ENCODE measurements at places on chromosomes 5 and 9.

GRCh38 chr9:106862110-106862820, 701 bp upstream of the ZNF462 start:
- DNase-seq = no peak

- DNase-seq = no peak
These were observed 39.9 kb downstream of the NEURL1B start for GRCh38 chr5:172680921-172681320.

DNA sequence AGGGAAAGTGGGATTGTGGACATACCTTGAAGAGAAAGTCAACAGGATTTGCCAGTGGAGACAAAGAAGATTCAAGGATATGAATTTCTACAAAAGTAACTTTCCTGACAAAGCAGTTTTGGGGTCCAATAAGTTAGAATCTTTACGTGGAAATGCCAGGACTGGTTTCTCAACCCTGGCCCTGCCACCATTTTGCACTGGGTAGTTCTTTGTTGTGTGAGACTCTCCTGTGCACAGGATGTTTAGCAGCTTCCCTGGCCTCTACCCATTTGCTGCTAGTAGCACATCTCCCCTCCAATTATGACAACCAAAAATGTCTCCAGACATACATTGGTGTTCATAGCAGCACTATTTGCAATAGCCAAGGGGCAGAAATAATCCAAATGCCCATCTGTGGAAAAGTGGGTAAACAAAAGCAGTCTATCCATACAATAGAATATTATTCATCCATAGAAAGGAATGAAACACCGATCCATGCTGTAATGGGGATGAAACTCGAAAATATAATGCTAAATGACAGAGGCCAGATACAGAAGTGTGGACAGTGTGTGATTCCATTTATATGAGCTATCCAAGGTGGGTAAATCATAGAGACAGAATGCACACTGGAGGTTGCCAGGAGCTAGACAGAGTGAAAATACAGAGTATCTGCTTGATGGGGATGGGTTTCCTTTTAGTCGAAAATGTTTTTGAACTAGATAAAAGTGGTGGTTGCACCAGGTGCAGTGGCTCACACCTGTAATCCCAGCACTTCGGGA, 91.4 kb downstream of the NSUN2 start:
- no peak for DNase-seq

GRCh38 chr5:56369361-56369811, 136.3 kb upstream of the ANKRD55 start:
- DNase-seq = no peak

DNA sequence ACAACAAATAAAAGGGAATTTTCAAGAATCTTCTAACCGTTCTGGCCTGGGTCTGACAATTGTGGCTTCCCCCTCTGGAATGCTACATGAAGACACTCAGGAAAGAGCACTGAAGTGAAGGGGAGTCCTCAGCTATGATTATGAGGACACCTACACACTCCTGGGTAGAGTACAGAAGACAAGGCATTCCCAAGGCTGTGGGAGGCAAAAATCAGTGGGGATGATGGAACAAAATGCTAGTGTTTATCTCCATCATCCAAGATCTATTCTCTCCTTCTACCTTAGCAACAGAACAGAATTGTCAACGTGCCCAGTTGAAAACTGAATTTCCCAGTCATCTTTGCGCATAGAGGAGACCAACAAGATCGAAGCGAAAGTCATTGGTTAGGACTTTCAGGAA, 130.1 kb upstream of the LARP1 start:
- peak; percentile 4 for DNase-seq

DNA sequence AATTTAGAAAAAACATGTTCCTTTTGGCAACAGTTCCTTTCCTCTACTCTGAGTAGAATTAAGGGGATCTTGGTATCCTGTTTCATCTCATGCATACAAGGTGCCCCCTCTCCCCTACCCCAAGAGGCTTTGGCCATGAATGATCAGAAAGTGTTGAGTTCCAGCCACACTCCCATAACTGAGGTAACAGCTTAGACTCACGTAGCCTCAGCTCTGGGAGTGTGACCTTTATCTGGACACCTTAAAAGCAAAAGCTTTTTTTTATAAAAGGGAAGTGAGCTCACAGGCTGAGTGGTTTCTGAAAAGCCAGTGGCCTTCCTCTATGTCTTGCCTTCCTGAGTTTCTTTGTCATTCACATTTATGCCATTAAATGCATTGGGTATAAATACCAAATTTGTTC, 900 bp upstream of the HAVCR2 start:
- peak; percentile 65 for DNase-seq

DNA sequence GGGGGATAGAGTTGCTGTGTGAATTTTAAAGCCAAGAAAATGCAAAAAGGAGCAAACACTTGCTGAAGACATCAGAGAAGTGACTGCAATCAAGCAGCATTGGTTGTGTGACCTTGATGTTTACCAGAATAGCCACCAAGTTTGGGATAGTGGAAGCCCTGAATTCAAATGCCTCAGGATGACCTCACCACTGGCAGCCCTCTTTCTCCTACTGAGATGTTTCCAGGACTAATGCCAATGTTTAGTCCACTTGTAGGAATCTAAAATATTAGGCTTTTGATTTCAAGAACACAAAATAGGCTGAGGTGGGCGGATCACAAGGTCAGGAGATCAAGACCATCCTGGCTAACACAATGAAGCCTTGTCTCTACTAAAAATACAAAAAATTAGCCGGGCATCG, 112.2 kb upstream of the NUDT12 start:
- DNase-seq = no peak

- no peak for DNase-seq
These were observed 674.6 kb upstream of the SEMA6A start for GRCh38 chr5:117249086-117249815.

GRCh38 chr5:14490309-14490711, 91.3 kb upstream of the OTULINL start:
- DNase-seq = no peak

GRCh38 chr5:111153945-111154344, 61.8 kb downstream of the WDR36 start:
- DNase-seq = no peak

DNA sequence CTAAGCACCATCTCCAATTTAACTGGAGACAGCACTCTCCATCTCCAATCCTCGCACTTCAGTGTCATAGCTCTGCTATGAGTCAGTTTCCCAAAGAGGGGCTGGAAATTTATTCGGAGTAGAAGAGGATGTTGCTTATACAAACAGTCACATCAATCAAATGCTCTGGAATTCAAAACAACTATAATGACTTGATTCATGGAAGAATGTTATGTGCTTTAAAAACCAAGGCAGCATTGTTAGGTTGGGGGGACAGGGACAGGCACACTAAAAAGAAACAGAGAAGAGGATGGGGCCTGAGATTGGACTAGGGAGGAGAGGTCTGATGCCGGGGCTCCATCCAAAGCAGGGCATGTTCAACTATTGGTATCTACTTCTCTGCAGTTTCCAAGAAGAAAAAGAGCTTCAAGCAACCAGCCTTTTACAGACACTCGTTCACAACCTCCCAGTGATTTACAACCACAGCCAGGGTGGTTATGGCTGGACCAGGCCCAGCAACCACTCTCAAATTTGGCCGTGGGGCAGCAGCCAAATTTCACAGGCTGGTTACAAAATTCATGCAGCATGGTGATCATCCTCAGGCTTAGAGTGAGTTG, 117.5 kb upstream of the ZNF366 start:
- DNase-seq = no peak

- no peak for DNase-seq
These were observed 188.6 kb upstream of the KLF9 start for GRCh38 chr9:70603020-70603411.

DNA sequence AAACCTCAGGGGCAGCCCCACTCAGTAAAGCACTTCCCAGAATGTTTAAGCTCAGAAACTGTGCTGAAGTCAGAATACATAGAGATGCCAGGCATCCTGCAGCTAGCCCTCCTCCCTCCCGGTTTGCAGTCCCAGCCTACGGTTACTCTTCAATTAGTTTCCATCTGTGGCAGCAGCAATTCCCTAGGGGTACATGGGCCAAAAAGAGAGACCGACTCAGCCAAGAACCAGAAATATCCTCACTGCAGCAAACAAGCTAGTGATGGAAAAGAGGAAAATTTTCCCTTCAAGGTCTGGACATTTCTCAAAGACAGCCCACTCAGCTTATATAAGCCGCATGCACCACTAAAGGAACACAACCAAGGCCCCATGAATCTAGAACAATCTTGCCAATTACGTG, 89.1 kb upstream of the PPP2R2B start:
- no peak for DNase-seq

DNA sequence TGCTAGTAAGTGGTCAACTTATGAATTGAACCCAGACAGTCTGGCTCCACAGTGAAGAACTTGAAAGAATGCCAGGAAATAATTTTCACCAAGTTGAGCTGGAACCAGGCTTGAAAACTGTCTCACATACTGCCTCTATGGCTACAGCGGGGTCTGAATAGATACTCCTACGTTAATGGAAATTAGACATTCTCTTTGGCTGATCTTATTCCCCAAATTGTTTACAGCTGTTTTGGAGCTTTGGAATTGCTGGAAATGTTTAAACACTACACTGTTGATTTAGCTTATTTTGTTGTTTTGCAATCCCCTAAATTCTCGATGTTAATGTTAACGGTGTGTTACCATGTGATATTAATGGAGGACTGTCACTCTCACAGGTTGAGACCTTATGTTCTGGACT, 146.4 kb downstream of the FBXL7 start:
- no peak for DNase-seq

DNA sequence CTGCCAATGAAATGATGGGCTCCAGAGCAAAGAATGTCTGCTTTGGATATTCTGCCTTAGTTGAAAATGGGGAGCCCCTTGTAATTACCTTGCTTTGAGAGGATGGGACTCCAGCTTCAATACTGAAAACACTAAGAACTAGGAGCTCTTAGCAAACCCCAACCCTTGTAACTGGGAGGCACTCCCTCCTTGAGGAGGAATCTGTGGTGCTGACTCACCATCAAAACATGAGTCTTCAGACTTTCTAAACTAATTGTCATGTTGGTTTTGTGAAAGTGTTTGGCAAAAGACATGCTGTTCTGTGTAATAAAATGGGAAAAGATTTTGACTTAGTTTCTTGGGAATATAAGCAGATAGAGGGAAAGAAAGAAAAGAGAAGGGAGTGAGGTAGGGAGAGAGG, 91.9 kb upstream of the PTPRD start:
- no peak for DNase-seq

DNA sequence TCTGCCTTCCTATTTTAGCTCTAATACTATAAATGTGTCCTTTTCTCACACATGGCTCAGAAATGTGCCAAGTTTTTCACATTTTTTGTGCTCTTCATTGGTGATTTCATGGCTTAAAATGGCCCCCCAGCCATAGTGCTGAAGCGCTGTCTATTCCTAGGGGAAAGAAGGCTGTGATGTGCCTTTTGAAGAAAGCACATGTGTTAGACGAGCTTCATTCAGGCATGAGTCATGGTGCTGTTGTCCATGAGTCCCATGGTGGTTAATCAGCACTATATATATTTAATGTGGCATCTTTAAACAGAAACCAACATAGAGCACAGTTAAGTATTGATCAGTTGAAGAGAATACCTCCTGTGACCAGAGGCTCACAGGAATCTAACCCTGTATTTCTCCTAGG, 55.8 kb downstream of the PDE8B start:
- no peak for DNase-seq

DNA sequence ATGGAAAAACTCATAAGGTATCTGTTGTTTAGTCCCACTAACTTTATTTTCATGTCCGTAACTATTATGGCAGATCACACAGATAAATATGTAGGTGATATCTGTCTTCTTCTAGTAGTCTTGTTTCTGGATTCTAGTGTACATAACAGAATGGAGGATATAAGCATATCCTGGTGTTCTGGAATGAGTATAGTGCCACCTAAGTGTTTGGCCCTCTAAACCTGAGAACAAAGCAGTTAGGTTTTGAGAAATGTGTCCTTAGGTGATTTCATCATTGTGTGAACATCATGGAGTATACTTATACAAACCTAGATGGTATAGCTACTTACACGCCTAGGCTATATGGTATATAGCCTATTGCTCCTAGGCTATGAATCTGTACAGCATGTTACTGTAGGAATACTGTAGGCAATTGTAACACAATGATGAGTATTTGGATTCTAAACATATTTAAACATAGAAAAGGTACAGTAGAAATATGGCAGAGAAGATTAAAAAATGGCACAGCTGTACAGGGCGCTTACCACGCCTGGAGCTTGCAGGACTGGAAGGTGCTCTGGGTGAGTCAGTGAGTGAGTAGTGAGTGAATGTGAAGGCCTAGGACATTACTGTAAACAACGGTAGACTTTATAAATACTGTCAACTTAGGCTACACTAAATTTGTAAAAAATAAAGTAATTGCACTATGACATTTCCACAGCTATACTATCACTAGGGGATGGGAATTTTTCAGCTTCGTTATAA, 150.3 kb upstream of the SLC24A2 start:
- no peak for DNase-seq

- no peak for DNase-seq
These were observed 62.9 kb upstream of the ICE1 start for GRCh38 chr5:5359618-5360017.

GRCh38 chr5:140372971-140373487, 13.0 kb downstream of the SLC4A9 start:
- peak; percentile 62 for DNase-seq

DNA sequence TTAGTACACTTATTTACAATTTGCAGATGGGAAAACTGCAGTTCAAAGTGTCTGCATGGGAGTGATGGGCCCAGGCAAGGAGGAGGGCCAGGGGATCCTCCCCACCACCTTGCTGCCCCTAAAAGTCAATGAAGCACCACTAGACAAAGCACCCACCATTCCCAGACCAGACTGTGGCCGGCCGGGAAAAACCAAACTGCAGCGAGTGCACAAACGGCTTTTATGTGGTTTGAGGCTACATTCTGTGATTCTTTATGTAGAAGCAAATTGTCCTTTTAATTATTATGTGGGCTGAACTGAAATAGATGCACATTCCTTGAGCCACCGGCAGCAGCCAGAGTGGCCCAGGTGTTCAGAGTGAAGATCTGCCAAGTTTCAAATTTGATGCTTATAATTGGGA, 585.3 kb upstream of the KLF4 start:
- DNase-seq = no peak

- DNase-seq = no peak
These were observed 4.7 kb downstream of the MYORG start for GRCh38 chr9:34371886-34372466.

DNA sequence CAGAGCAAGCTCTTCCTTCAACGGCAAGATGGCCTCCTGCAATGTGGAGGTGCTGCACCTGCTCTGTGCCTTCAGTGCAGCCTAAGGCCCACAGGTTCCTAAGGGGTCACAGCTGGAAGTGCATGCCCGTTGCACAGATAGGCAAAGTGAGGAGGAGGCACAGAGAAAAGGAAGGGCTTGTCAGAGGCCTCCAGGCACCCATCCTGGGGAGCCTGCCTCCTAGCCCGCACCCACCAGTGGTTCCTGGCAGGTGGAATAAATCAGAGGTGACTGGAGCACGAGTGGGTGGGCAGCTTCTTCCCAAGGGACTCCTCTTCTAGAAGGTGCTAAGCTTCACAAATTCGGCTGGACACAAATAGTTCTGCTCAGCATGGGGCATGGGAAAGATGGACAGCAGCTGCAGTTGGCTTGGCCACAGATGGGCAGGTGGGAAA, 52.8 kb upstream of the STXBP1 start:
- no peak for DNase-seq

Measured in GM10248 (cell line).